ENCODE measurements at places on chromosomes 16 and 17.
A peak's percentile ranks its signal among the peaks of the same experiment; 100 is the strongest.

- DNase-seq, result peak; percentile 27
Measured at GRCh38 chr16:75305364-75306098, 54.1 kb upstream of the BCAR1 start.

DNA sequence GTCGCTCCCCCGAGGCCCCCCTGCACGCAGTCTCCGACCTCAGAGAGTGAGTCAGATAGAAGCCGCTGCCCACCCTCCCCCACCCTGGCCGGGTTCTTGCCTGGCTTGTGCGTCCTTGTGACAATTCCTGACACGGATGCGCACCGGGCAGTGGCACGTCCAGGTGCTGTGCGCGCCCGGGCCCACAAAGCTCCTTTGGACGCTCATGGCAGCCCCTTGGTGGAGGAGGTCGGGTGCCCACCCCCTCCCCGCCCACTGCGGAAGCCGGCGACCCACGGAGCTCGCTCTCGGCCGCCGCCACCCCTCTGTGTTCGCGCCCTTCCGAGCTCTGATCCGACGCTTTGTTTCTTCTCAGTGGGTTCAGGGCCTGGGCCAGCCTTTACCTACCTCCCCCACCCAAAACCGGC lies 662 bp upstream of the TUBB3 start:
- DNase-seq, result peak; percentile 37

GRCh38 chr17:73564843-73565242 lies 79.4 kb downstream of the SDK2 start:
- DNase-seq, result no peak

GRCh38 chr16:75096656-75097055 lies 19.9 kb downstream of the LDHD start:
- DNase-seq, result no peak

DNA sequence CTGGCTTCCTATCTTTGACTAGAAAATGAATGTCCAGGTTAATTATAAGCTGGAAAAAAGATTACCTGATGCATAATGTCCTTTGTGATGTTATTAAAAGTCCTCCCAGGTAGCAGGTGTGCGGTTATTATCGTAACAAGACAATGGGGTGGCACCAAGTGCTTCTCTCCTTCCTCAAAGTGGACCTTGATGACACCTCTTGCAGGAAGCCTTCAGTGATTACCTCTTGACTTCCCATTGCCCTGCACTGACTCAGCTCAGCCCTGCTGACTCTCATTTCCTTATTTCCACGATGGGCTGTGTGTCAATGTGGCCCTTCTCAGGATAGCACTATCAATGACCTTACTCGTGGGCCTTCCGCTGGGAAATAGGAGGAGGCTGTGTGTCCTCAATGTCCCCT lies 477.4 kb upstream of the CCL2 start:
- DNase-seq, result no peak

DNA sequence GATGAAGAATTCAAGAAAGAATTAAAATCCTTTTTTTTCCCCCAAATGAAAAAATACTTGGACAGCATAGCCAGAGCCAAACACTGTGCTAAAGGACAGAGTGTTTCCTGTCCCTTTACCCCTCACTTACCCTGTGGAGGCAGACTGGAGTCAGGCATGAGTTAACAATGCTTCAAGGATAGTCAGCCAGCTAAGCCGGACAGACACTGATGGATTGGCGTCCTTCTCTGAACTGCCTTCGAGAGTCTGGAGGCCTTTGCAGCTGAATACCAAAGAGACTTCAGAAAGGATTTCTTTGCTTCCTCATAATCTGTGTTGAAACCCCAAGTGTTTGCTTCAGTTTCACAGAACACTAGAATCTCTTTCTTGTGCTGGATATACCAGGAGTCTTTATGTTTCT lies 4.6 kb downstream of the METTL9 start:
- DNase-seq, result no peak

DNA sequence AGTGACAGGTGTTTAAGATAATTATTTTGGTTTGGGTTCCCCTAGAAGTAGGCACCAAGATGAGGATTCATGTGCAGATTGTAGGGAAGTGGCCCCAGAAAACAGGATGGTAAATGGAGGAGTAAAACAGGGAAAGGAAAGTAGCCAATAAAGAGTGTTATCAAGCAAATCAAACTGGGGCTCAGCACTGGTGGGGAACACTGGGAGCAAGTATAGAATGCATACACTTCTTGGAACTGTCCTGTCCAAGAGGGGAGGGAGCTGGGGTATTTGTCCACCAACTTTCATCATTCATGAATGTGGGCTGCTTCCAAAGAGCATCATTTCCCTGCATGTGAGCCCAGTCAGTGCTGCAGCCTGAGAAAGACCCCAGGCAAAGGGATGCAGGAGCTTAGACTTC lies 215.7 kb upstream of the IRX5 start:
- DNase-seq, result no peak

DNA sequence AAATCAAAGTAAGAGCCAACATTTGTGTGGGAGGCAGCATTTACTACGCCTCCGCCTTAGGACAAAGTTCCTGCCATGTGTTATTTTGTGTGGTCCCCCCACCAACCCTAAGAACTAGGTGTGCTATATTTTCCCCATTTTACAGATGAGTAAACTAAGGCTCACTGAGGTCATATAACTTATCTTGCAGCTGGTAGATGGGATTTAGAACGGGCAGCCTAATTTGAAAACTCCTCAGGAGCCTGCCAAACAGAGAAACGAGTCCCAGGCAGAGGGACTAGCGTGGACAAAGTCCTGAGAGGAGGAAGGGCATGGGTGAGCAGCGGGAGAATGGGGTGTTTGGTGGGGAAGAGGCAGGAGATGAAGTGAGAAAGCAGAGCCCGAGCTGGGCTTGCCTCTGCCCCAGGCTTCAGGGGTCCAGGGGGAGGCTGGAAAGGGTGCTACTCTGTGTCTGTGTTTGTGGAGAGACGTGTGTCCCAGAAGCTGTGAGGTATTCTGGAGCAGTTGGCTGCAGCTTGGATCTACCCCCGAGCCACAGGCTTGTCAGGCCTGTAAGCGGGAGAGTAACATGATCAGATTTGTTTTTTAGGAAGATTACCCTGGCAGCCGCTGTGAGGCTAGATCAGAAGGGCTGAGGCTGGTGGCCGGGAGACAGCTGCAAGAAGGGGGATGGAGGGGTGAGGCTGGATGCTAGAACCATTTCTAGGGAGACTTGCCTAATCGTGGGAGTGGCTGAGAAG lies 5.0 kb downstream of the MLLT6 start:
- no peak for DNase-seq

GRCh38 chr17:32286518-32286900 lies 20.9 kb downstream of the RHBDL3 start:
- no peak for DNase-seq

GRCh38 chr16:59148056-59148768 lies 414.1 kb upstream of the GOT2 start:
- no peak for DNase-seq

GRCh38 chr17:57697891-57698711 lies 47.0 kb downstream of the CCDC182 start:
- no peak for DNase-seq

GRCh38 chr17:39754958-39755553 lies 17.3 kb downstream of the GRB7 start:
- no peak for DNase-seq

DNA sequence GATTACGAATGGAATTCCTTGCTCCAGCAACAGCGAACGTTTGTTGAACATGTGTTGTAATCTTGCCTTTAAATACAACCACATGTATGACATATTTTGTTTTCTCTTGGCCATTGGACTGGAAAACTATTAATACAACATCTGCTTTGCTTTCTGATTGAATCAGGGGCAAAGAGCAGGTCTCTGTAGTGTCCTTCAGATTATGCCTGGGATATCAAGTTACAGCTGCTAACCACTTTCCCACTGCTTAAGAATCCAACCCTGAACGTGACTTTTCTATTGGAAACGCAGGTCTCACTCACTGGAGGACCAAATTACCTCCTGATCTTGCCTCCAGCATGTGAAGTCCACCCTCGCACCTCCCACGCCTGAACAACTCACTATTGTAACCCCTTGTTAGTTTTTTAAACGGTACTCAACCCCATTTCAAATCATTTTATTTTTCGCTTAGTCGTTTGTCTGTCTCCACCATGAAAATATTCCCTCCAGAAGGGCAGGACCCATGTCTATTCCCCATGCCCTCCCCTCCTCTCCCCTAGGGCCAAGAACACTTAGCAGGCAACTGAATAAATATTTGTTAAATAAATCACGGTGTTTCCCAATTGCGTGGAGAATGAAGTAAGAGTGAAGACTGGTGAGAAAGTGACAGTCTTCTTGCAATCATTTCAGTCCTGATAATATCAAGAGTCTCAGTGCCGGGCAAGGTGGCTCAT lies 57.4 kb upstream of the MRTFB start:
- DNase-seq, result no peak

- DNase-seq, result no peak
Measured at GRCh38 chr17:4204190-4204589, 59.6 kb downstream of the ANKFY1 start.

- no peak for DNase-seq
Measured at GRCh38 chr16:29757950-29758466, 12.2 kb upstream of the C16orf54 start.

- DNase-seq, result no peak
Measured at GRCh38 chr17:63349478-63350000, 96.6 kb downstream of the CYB561 start.

DNA sequence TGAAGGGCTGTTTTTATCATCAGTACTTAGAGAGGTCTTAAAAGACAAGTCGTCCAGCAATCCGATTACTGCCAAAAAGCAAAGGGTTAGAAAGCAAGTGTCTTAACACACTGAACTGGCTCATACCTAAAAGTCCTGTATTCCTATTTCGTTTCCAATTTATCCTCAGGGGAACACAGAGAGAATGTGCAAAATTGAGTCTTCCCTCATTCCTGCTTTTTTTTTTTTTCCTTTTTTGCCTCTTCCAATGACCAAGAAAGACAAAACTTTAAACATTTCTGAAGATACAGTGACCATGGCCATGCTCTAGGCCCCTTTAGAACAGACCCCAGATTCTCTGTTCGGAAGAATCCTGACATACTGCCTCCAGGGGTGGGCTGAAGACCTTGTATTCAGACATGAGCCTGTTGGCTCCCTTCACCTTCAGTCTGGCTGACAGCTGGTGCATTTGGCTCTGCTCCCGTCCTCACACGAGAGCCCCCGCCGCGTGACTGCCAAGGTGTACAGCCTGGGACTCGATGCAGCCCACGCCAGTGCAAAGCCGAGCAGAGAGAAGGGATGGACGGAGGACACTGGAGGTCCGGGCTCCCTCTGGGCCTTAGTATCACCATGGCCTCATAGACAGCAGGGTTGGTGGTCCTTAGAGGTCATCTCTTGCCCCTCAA lies 47.0 kb downstream of the COTL1 start:
- no peak for DNase-seq

DNA sequence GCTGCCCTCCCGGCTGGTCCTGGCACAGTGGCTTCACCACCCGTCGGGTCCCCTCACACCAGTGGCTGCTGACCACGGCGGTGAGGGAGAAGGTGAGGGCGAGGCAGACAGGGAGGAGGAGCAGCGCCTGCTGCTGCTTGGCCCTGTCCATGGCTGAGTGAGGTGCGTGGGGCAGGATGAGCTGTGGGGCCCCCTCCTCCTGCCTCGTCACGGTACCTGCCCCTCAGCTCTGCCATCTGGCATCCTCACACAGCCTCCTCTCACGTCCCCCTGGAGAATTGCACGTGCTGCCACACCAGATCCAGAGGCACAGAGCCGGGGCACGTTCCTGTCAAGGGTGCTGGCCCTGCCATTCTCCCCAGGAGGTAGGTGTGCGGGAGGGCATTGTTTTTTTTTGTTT lies at the start of gene GSG1L2:
TSS of gene GSG1L2 (minus strand) at position 159 of the 400 bp plus-strand sequence. CDS start at position 151, 8 bp downstream.
- DNase-seq, result no peak

GRCh38 chr17:34265711-34266110 lies 4.3 kb upstream of the CCL7 start:
- no peak for DNase-seq

- no peak for DNase-seq
Measured at GRCh38 chr16:58605562-58605961, 24.1 kb downstream of the CNOT1 start.

DNA sequence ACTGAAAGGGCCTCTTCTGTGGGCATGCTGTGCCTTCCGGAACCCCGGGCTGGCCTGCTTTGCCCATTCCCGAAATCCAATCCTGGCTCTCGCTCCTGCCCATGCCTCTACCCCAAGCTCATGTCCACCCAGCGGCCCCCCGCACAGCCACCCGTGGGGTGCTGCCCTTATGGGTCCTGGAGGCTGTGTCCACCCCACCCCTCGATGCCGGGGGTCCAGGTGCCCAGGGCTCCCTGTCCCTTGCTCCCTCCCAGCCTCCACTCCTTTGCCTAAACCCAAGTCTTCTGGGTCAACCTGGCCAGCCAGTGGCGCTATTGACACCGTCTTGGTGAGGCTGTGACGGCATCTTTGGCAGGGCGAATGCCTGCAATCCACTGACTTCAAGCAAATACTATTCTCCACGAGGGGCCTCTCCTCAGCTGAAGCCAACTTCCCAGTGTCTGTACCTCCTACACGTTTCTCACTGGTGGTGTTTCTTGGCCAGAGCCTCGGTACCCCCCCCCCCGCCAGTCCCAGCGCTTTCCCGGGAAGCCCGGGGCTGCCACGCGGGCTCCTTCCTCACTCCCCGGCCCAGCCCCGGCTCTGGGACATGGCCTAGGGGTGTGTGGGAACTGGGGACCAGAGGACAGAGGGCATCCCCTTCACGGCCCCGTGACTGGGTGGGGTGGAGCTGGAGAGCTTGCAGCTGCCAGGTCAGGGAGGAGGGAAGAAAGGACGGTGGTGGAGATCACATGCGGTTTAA lies 12.2 kb upstream of the DUS1L start:
- no peak for DNase-seq

DNA sequence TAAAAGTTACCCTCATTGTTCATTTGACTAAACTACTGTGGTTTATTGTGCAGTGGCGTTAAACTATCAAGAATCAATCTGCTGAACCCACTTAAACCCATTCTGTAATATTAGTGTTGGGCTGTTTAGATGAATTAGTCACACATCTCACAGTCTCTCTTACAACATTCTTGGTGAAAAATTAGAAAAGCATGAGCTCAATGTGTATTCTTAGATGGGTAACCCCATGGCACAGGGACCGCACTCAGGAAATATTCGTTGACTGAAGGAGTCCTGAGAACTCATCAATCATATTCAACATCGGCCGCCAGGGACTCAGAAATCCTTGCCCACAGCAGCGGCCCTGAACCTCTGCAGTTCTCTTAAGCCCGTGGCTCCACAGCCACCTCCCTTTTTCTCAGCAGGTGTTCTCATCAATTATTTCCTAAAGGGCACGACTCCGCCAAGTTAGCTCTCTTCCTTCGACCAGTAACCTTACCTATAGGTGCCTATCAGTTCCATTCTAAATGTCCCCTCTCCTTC lies 155.6 kb downstream of the STX8 start:
- no peak for DNase-seq

DNA sequence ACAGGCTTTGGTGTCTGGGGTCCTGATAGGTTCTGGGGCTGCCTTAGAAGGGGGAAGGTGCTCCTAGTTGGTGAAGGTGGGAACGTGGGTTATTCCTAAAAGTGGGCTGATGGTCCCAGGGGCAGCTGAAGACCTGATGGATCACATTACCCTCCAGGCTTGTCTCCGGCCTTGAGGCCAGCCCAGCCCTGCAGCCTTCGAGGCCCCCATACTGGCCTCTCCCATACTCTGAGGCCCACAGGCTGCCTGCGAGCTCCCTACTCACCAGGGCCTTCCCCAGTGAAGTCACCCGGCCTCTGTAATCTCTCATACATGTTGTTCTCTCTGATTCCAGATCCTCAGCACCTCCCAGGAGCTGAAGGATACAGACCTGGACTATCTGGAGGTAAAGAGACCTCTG lies 2.7 kb downstream of the RNF112 start:
- no peak for DNase-seq

All from activated gamma-delta T cell treated with Interleukin-2 at 50 U/mL for 16 hours (primary cell).